ENCODE measurements at places on chromosomes 7 and 10. TPM values are rescaled to one million over a fixed set of nuclear protein-coding genes. Genes with fewer than 3 reads are reported as not detected.

Gene SUGCT
- total RNA-seq = 4.3 TPM

Gene FAM171A1
- total RNA-seq = 98.1 TPM

Gene NCAPG2
- total RNA-seq = 6.0 TPM

Gene OR2AE1
- not detected for total RNA-seq

Gene SPDYE9
- total RNA-seq = not detected

Gene ZNF107
- total RNA-seq = 5.3 TPM

Gene COL1A2
- total RNA-seq = 76.0 TPM

Gene LARP4B
- 65.3 TPM for total RNA-seq

Gene CPN1
- not detected for total RNA-seq

Gene AKR1C2
- not detected for total RNA-seq

Gene FKBP9
- 196 TPM for total RNA-seq

Gene BAMBI
- total RNA-seq = 6.8 TPM

Gene INMT
- 0.05 TPM for total RNA-seq

Gene EEPD1
- 6.2 TPM for total RNA-seq

Gene GPC2
- 3.2 TPM for total RNA-seq

Gene CRYGN
- not detected for total RNA-seq

Gene PLAU
- 137 TPM for total RNA-seq

Gene SYCE1
- total RNA-seq = not detected

Gene ZNF248
- total RNA-seq = 5.6 TPM

Gene BLVRA
- total RNA-seq = 54.2 TPM

Gene FOXP2
- 0.68 TPM for total RNA-seq

Gene PRKG1
- 1.6 TPM for total RNA-seq

Gene HABP2
- total RNA-seq = 0.48 TPM

Gene PSMA2
- 56.6 TPM for total RNA-seq

Gene FKBP6
- total RNA-seq = not detected

Gene ITIH5
- total RNA-seq = 0.05 TPM

Gene NME8
- not detected for total RNA-seq

Gene OR9A4
- total RNA-seq = not detected

Gene MYOZ1
- not detected for total RNA-seq

Gene SAP25
- 0.29 TPM for total RNA-seq

Gene ANKRD22
- total RNA-seq = not detected

Gene C7orf33
- not detected for total RNA-seq

Gene ADAM8
- total RNA-seq = 3.1 TPM

Data from glomerular endothelial cell (primary cell).